ENCODE measurements at places on chromosomes 2 and 18.

GRCh38 chr2:113872201-113872600 lies 17.7 kb upstream of the ACTR3 start:
- DNase-seq = no peak

DNA sequence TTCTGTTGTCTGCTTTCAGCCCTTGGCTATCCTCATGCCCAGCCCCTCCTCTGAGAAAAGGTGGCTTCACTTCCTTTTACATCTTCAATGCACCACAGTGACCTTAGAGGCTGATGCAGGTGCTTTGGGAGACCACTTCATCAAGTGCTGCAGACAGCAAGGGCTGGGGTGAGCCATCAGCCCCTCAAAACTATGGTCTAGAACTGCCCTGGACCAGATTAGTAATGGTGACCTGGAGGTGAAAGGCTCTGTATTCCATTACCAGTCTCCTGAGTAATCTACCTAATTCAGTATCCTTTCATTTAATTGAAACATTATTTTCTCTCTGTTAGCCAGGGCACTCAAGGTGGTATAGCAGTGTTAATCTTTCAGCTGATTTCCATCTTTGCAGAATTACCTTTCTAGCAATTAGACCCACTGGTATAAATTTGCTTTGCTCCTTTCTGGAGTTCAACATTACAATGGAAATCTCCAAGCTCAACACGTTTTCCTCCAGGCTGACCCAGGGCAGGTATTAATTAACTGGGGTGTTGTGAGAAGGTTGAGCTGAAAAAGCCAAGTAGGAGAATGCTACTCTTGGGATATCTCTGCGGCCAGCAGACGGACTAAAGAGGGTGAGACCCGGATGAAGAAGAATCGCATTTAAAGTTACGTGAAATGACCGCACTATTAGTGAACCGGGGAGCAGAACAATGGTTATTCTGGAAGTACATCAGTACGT lies 469.0 kb downstream of the MEIS1 start:
- no peak for DNase-seq

DNA sequence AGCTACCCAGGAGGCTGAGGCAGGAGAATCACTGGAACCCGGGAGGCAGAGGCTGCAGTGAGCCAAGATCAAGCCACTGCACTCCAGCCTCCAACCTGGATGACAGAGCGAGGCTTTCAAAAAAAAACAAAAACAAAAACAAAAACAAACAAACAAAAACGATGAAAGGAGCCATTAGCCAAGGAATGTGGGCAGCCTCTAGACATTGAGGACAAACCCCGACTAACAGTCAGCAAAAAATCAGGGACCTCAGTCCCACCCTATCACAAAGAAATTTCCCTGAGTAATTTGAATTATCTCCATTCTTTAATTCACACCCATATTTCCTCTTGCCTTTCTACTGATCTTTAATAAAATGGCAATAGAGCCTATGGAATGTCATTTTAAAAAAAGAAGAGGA lies 75.8 kb downstream of the MBD2 start:
- DNase-seq = no peak

GRCh38 chr2:164589522-164589921 lies 31.8 kb downstream of the GRB14 start:
- no peak for DNase-seq

- DNase-seq = no peak
Observed at GRCh38 chr2:28680657-28681056, 71.0 kb upstream of the PPP1CB start.

DNA sequence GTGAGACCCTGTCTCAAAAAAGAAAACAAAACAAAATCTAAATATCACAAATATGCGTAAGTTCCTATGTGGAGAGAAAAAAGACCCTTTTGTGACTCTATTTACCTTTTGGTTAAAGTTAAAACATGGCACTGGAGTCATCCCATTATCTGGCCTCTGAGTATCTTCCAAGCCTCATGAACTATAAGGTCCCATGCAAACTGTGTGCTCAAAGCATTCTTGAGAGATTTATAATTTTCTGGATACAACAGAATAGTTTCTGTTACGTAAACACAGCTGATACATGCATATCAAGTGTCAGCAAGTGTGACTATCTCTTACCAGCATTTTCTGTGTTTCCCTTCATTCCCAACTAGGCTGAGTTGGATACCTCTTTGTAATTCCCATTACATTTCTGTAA lies 8.8 kb upstream of the NOSTRIN start:
- DNase-seq = no peak

GRCh38 chr2:111100765-111101162 lies 19.9 kb upstream of the BCL2L11 start:
- peak; percentile 81 for DNase-seq

DNA sequence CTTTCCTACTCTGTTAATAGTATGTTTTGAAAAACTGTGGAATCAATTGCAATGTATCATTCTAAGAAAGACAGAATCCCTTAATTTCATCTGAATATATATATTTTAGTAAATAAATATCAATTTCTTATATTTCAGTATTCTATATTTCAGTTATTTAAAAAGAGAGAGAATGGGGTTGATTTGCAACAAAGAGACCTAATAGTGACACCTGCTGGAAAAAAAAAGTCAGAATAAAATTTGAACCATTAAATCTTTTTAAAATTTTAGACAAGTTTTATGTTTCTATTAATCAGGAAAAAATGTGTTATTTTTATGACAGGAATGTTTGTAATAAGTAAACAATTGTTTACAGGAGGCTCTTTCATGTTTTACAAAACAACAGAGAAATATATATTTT lies 20.7 kb upstream of the CCNT2 start:
- no peak for DNase-seq

GRCh38 chr2:157853211-157853610 lies 22.9 kb downstream of the ACVR1 start:
- no peak for DNase-seq

DNA sequence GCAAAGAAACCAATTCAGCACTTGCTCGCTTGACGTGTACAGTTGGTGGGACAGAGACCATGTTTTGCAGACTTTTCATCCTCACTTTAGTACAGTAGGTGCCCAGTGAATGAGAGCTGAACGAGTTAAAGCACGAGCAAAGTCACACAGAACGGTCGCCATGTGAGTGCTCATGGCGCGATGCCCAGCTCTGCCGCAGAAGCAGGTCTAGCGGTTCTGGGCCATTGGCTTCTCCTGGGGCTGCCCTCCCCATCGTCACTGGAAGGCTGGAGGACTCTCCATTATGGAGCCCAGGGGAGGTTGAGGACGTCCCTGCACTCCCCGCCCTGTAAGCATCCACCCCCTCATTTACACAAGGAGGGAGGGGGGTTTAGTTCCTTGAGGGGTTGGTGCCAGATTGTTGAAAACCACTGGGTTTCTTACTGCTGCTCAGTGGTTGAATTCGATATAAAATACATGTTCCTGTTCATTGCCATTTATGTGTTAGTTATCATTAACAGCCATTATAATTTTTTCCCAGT lies 24.9 kb downstream of the PTGR3 start:
- no peak for DNase-seq

DNA sequence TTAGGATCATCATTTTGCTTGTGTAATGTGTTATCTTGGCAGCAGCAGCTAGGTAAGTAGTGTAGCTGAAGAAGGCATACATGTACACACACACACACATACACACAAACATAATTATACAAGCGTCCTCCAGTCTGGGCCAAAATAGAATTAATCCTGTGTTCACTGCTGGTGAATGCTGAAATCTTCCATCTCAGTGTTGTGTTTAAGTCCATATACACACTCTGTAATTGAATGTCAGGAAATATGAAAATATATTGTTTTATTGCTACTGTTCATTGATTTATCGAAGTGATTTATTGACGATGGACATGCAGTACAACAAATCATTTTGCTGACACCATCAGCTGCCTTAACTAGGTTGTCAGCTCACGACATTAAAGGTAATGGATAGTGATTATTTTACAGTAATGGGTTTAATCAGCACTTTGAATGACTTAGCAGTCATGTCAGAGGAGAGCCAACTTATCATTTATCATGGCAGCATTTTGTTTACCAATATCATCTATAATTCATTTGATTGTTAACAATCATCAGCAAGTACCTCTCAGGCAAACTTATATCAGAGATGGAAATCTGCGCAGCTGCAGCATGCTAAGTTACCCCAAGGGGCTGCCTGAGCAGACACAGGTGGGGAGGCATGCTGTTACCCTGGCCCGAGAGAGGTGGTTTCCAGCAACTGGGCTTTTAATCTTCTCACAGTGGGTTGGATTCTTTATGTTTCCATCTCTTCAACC lies 83.7 kb upstream of the FSHR start:
- DNase-seq = no peak

DNA sequence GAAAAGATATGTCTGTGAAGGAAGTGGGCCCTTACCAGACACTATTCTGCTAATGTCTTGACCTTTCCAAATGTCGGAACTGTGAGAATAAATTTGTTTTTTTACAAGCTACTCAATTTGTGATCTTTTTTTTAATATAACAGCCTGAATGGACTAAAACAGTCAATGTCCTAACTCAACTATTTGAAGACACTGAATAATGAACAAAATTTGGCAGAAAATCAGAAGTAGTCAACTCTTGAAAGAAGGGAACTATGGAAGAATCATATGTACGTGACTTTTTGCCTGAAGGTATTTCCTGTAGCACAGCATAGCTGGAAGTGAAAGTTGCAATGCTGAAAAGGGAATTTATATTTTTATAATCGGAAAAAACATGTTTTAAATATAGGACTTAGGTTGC lies 351.8 kb upstream of the TFPI start:
- no peak for DNase-seq

DNA sequence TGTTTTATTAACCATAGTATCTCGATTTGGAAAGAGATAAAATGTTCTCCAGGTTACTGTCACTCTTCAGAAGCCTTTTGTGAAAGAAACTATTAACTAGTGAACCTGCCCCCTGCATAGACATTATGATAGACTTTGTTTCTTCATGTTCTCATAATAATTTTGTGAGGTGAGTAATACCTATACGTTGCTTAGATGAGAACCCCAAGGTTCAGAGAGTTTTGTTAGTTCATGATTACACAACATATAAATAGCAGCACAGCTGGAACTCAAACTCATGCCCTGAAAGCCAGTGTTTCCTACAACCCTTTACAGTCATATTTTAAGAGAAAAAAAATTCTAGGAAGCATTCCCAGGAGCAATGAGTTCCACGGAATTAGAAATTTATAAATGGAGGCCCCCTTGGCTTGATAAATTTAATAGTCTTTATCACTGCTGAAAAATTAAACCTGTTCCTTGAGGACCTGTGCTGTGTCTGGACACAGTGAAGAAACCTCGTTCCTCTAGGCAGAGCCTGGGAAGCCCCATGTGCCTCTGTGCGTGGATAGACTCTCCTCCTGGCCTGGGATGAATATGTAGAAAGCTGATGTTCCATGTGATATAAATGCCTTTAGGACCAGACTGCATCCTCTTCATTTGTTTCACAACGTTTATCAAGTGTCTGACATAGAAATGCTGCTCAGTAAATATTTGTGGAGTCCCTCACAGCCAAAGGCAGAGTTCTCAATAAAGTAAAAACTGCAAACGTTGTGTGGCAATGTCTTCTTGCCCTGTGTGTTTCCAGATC lies 1257.0 kb upstream of the GYPC start:
- no peak for DNase-seq

- DNase-seq = no peak
Observed at GRCh38 chr2:36271266-36271665, 84.3 kb upstream of the CRIM1 start.

- peak; percentile 96 for DNase-seq
Observed at GRCh38 chr2:219155054-219155644, 5.5 kb downstream of the NHEJ1 start.

- no peak for DNase-seq
Observed at GRCh38 chr2:167322795-167323194, 434.5 kb downstream of the XIRP2 start.

DNA sequence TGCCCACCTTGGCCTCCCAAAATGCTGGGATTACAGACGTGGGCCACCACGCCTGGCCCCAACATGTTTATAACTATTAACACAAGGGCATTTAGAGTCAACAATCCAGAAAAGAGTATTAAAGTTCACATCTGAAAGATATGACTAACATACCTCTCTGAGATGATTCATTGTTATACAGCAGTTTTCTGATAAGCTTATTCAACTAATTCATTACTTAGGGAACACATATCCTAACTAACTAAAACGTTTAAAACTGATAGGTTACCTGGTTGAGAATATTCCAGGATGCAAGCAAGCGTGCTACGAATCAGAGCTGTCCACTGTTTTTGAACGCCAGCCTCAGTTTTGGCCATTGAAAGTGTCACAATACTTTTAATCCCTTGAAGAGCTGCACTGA lies 34.0 kb upstream of the STRN start:
- DNase-seq = no peak

All from inflammatory macrophage treated with lipopolysaccharide for 1 hour (primary cell).